ENCODE measurements at places on chromosomes 12 and 14.

GRCh38 chr14:64755781-64756221, 51.6 kb downstream of the PLEKHG3 start:
- no peak overlapping the region for H3K27ac ChIP-seq
- H3K4me3 ChIP-seq = no peak overlapping the region
- peak; percentile 16 for DNase-seq
- no peaks in the 10 kb centered on the region for H3K27me3 ChIP-seq
- peaks cover 8% of the 10 kb centered on the region for H3K4me1 ChIP-seq
- H3K36me3 ChIP-seq = no peaks in the 10 kb centered on the region

DNA sequence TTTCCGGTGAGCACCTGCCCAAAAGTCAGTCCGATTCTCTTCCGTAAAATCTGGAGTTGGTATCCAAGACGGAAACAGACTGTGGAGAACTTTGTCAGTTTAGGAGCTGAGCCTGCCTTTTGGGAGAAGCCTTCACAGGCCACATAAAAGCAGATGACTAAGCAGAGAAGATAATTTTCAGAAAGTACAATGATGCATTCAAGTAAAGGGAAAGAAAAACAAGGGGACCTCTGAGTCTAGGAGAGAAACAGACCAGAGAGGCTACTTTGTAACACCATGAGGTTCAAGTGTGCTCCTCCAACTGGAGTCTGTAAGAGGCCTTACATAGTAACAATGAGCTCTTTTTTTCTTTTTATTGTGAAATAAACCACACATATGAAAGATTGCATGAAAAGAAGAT, 21.1 kb downstream of the TMED8 start:
- H3K27me3 ChIP-seq = no peaks in the 10 kb centered on the region
- peaks cover 2% of the 10 kb centered on the region for H3K36me3 ChIP-seq
- H3K4me3 ChIP-seq = no peak overlapping the region
- no peak overlapping the region for H3K27ac ChIP-seq

DNA sequence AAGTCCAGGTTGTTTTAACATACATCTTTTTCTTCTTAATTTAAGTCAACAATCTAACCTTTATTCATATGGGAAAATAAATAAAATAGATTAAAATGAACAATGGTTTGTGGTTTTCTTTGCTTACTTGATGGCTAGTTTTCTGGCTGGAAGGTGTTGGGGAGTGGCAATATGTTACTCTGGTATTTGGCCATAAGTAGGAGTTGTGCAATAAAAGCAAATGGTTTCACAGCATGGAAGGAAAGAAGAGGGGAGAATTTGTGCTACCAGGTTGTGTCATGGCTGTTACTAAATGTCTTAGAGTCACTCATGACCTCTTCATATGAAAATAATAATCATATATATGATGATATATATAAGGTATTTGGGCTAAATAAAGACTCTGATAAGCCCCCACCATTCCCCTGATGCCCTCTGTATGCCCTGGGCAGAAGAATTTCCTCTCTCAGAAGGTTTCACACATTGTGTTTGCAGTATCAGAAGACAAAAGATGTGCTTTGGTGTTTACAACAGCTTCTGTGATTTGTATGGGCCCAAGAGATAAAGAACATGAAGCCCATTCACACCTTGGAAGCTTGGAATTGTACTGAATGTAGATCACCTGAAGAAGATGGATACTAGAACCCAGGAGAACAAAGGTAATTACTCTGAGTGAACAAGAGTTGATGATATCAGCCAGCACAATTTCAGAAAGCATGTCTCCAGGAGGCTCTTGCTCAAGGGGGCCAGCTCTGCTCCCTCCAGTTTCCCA, 160.9 kb downstream of the ALG10B start:
- no peak for DNase-seq
- H3K4me3 ChIP-seq = no peak overlapping the region
- H3K27me3 ChIP-seq = no peaks in the 10 kb centered on the region
- H3K4me1 ChIP-seq = no peaks in the 10 kb centered on the region

- peaks cover 12% of the 10 kb centered on the region for H3K4me1 ChIP-seq
- no peak for DNase-seq
- peaks cover 6% of the 10 kb centered on the region for H3K27me3 ChIP-seq
- H3K36me3 ChIP-seq = no peaks in the 10 kb centered on the region
- no peak overlapping the region for H3K27ac ChIP-seq
Measured at GRCh38 chr12:122830517-122831214, 4.6 kb upstream of the HIP1R start.

DNA sequence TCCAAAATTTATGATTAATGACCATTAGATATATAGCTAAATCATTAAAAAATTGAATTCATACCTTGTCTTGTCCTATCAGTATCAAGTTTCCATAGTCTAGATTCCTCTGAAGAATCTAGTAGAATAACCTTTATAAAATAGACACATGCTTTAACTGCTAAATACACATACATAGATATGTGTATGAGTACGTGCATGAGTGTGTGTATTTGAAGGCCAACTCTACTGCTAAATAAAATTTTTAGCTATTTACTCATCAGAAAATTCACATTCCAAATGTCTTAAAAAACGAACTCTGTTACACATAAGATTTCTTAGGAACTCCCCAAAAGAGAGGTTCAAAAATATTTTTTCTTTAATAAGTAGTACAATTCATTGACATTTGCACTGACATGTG, 233.0 kb downstream of the SSPN start:
- DNase-seq = no peak
- no peak overlapping the region for H3K27ac ChIP-seq
- no peaks in the 10 kb centered on the region for H3K4me1 ChIP-seq

GRCh38 chr14:89719366-89720075, 235.0 kb downstream of the EFCAB11 start:
- H3K36me3 ChIP-seq = peaks cover 5% of the 10 kb centered on the region
- peak overlapping the region; percentile 95 for H3K27ac ChIP-seq
- peaks cover 67% of the 10 kb centered on the region for H3K4me1 ChIP-seq
- H3K4me3 ChIP-seq = no peak overlapping the region

DNA sequence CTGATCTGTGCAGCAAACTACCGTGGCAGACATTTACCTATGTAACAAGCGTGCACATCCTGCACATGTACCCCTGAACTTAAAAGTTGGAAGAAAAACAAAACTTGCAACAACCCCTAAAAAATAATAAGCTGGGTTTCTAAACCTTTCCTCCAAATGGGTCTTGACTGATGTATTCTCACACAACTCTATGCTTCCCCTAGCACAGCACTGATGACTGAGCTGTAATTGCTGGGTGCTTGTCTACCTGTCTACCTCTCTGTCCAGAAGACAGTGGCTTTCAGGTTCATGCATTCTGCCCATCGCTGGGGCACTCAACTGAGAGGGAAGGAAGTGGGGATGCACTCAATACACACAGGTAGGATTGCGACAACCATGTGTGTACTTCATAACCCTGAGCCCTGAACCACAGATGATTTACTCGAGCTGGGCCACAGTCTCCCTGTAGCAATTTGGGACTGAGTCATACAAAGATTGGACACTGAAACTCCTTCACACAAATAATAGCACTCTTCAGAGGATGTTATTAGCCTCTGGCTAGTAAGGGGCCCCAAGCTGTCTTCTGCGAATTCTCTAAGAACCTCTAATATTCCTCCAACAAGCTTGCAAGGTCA, 44.8 kb upstream of the TMPO start:
- no peak overlapping the region for H3K4me3 ChIP-seq
- H3K4me1 ChIP-seq = peaks cover 12% of the 10 kb centered on the region
- DNase-seq = no peak
- no peaks in the 10 kb centered on the region for H3K27me3 ChIP-seq
- H3K27ac ChIP-seq = no peak overlapping the region

DNA sequence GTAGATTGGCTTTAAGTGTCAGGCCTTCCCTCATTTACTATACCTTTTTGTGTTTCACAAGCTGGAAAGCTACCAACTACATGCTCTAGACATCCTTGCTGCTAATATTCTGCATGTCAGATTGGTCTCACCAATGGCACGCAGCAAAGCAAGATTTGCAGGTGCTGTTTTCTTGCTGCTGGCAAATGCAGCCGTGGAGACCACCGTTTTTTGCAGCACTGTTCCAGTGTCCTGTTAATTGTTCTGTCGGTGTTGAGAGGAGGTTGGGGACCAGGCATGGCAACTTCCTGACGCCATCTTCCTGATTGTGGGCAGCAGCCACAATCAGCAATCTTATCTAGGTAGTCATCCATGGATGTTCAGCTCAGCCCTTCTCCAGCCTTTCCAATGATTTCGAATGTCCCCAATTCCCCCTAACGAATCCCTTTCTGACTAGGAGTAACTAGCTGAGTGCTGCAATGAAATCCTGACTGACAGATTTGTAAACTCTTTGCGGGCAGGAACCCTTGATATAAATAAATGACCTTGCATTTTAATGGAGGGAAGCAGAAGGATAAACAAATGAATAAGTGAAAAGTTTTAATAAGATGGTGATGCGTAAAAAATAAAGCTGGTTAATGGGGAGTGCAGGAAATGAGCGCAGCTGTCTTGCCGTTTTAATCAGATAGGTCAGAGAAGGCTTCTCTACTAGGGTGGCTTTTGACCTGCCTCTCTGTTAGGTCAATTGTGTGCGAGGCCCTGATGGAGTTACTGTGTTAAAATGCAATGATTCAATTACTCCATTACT, 574 bp upstream of the CRADD start:
- H3K4me3 ChIP-seq = peak overlapping the region; percentile 95
- DNase-seq = no peak
- H3K27ac ChIP-seq = peak overlapping the region; percentile 99
- H3K27me3 ChIP-seq = peaks cover 12% of the 10 kb centered on the region

DNA sequence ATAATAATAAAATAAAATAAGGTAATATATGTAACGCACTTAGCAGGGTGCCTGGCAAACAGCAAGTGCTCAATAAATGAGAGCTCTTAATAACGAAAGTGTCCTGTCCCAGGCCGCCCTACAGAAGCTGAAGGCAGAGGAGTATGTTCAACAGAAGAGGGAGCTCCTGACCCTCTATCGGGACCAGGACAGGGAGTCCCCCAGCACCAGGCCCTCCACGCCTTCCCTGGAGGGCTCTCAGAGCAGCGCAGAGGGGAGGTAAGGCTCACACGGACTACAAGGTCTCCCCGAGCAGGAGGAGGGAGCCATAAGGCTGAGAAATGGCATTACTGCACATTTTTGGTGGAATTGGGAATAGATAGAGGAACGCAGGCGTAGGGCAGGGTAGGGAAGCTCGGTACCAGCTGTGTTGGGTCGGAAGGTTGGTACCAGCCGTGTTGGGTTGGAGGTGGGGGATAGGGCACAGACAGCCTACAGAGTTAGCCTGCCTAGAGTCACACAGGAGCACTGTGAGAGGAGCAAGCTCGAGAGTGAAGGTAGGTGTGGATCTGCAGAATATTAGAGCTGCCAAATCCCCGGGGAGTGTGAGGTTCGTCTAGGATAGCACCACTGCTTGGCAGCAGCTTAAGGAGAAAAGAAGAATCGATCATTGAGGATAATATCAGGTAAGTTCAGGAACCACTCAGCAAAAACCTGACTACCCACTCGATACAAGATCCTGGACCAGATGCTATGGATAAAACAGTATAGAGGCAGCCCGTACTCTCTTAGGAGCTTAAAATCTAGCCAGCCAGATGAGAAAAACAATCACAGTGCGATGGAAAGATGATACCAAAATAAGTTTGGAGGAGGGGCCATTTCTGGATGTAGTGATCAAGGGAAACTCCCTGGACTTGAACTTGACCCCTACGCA, 15.3 kb downstream of the TNFRSF1A start:
- DNase-seq = no peak
- H3K36me3 ChIP-seq = peaks cover 15% of the 10 kb centered on the region
- no peak overlapping the region for H3K4me3 ChIP-seq
- H3K27me3 ChIP-seq = no peaks in the 10 kb centered on the region
- H3K4me1 ChIP-seq = peaks cover 68% of the 10 kb centered on the region

- no peak overlapping the region for H3K4me3 ChIP-seq
- H3K4me1 ChIP-seq = no peaks in the 10 kb centered on the region
- no peak overlapping the region for H3K27ac ChIP-seq
- no peaks in the 10 kb centered on the region for H3K36me3 ChIP-seq
Measured at GRCh38 chr12:5661811-5662210, 229.9 kb downstream of the NTF3 start.

DNA sequence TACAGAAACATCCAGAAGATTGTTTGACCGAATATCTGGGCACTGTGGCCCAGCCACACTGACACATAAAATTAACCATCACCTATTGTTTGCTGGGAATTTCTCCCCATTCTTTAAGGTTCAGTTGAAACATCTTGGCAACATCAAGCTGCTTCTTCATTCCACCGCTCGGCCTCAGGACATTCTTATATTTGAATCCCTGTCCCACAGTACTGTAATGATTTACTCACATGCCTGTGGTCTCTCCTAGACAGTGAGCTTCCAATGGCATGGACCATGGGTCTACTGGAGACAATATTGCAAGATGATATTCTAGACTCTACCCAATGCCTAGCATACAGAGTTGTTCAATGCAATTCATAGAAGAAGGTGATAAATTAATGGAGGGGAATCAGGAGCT, 56.1 kb downstream of the EMP1 start:
- no peak for DNase-seq
- no peak overlapping the region for H3K4me3 ChIP-seq
- no peak overlapping the region for H3K27ac ChIP-seq
- peaks cover 5% of the 10 kb centered on the region for H3K4me1 ChIP-seq
- peaks cover 9% of the 10 kb centered on the region for H3K27me3 ChIP-seq
- no peaks in the 10 kb centered on the region for H3K36me3 ChIP-seq
